ENCODE measurements at places on chromosomes 2 and 18.

- no peak for DNase-seq
Observed at GRCh38 chr2:186771850-186772463, 77.0 kb downstream of the ZSWIM2 start.

- DNase-seq = no peak
Observed at GRCh38 chr2:174442546-174443510, 44.0 kb downstream of the GPR155 start.

DNA sequence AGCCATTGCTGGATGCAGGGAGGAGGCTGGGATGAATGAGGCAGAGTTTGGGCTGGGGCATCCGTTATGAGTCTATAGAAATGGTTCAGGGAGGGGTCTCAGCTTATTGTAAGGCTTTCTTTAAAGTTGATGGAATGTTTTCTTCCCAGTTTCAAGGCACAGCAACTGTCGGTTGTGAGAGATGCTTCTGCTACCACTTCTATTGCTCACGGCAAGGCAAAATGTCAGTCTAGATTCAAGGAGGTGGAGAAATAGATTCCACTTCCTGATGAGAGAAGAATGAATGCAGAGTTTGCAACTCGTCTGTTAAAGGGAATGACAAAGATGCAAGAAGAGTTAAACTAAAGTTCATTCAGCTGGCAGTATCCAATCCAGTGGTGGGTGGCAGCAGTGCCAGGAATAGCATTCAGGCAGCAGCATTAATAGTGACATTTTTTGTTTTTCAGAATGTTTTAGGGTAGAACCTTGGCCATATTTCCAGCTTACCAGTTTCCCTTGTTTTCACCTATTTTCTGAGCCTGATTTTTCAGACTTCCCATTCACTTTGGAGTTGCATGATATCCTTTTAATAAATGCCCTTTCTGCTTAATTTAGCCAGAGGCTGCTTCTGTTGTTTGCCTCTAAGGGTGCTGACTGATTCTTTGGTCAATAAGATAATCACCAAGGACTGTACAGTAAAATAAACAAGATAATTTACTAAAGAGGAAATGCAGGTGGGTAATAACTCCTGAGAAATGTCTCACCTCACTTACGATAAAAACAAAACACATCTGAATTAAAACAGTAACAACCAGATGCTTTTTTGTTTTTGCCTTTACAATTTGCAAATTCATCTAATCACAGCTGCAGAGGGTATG lies 138.4 kb downstream of the RPIA start:
- no peak for DNase-seq

GRCh38 chr2:63735931-63736330 lies 105.8 kb upstream of the UGP2 start:
- DNase-seq = no peak

DNA sequence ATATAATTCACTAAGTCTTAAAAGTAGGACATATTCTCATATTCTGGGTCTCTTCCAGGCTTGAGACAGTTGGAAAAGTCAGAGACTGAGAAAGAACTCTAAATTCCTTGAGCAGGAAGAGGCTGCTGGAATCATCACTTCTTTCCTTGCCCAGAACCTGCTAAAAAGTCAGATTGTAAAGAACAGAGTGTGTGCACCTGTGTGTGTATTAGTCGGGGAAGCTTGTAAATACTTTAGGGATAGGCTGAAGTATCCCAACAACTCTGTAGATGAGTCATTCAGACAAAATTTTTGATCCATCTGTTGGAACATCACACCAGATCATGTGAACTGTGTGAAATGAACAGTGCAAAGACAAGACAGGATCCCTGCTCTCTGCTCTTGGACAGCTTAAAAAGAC lies 16.1 kb downstream of the GAREM1 start:
- DNase-seq = no peak

DNA sequence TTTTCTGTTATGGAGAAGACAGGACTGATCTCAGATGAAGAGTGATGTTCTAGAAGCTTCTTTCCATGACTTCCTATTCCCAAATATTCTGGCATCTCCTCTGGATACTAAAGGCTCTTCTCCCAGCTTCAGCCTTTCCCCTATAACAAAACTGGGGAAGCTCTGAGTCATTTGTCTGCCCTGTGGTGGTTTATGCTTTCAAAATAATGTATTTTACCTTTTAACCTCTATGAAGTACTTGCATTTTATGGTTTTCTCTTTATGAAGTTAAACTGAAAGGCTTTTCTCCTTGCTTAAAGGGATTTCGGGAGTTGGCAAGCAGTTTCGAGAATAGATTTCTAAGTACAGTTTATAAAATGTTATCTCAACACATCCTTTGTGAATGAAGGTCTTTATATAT lies 104.4 kb downstream of the TANC1 start:
- no peak for DNase-seq

- peak; percentile 26 for DNase-seq
Observed at GRCh38 chr2:159592441-159592840, 23.9 kb downstream of the BAZ2B start.
